ENCODE measurements at places on chromosomes 3 and 15.
A peak's percentile ranks its signal among the peaks of the same experiment; 100 is the strongest.

- no peak for DNase-seq
These were observed 50.9 kb upstream of the SPTSSB start for GRCh38 chr3:161422171-161422700.

- no peak for DNase-seq
These were observed 220.3 kb downstream of the ATP8B4 start for GRCh38 chr15:49898575-49899283.

- DNase-seq = no peak
These were observed 15.9 kb upstream of the CHST2 start for GRCh38 chr3:143103652-143104051.

DNA sequence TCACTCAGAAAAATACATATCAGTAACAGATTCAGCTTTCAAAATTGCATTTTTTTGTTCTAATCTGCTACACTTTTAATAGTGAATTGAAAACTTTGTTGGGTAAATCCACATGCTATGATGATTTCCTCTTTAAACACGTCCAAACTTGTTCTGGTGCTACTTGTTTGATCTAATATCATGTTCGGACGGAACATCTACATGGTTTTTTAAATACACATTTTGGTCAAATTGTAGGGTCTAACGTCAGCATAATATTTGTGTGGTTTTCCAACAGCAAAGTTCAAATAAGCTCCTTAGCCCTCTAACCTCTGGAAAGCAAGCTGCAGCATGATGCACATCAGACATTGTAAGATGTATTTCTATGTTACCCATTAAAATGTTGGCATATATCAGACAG, 98.5 kb upstream of the OSTN start:
- DNase-seq = no peak

GRCh38 chr3:127688416-127689265, 15.9 kb downstream of the ABTB1 start:
- DNase-seq = peak; percentile 53

DNA sequence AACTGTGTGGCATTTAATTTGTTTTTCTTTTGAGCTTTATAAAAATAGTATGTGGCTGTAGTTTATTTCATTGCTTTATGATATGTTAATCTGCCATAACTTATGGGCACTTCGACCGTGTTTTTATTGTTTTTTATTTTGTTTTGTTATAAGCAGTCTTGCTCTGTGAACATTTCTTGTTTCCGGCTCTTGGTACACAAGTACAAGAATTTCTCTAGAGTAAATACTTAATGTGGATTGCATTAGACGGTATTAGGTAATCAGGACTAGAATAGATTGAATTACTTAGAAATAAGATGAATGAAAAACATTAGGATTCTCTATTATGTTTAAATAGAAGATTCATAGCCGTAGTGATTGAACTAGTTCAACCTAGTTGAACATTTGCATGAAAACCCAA, 2.1 kb downstream of the ZFAND6 start:
- DNase-seq = no peak

DNA sequence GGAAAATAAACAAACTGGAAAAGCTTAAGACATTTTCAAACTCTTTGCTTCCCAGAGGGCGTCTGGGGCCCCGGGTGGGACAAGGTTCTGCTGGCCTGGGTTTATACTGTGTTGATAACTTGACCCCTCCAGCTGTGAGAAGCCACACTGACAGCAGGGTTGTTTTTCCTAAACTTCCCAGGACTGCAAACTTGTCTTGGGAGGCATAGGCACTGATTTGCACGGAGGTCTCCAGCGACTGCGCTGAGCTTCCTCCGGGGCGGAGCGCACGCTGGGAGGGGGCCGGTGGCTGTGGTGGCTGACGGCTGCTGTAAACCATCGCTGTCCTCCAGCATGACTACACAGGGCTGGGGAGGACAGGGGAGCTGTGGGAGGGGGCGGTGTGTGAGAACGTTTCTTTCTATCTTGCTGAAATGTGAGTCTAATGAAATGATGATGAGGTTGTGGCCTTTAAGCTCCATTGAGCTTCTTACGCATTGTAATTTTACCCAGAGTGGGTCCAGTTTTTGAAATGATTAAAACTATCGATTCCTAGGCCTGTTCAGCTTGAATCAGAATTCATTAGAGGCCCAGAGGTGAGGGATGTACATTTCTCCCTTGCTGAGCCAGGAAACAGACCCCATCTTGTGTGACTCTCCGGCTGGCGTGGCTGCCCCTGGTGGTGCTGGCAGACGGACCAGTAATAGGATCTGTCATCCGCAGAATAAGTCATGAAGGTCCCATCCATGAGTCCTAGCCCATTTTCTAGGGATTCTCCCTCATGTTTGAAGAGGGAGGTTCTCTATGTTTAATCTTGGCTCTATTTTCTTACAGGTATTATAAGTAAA, 40.5 kb upstream of the VPS8 start:
- no peak for DNase-seq

- DNase-seq = no peak
These were observed 67.2 kb downstream of the HMG20A start for GRCh38 chr15:77487888-77488287.

DNA sequence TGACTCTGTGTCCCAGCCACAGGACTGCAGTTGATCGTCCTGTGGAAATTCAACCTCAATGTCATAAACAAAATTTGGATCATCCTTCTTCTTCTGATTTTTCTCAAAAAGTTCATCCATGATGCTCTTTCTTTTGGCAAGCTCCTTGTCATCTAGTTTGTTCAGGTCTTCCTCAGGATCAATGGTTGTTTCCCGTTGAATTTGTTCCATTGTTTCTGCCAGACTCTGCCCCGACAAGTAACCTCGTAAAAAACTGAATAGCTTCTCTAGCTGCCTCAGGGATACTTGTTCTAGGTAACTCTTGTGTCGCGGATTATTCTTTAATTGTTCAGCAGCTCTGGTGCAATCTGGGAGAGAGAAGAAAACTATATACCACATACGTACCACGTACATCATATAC, 4.5 kb downstream of the CEP19 start:
- DNase-seq = no peak

- no peak for DNase-seq
These were observed 179.2 kb downstream of the LSAMP start for GRCh38 chr3:116265976-116266584.

GRCh38 chr3:189084620-189085019, 87.2 kb upstream of the TPRG1 start:
- DNase-seq = no peak

DNA sequence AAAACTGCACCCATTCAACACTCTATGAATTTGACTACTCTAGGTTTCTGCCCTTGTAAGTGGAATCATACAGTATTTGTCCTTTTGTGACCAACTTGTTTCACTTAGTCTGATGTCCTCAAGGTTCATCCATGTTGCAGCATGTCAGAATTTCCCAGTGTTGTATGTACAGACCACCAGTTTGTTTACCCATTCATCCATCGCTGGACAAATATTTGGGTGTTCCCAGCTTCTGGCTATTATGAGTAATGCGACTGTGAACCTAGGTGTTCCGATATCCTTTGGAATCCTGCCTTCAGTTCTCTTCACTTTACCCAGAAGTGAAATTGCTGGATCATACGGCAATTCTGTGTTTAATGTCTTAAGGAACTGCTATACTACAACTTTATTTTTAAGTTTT, 12.6 kb downstream of the RPL32 start:
- DNase-seq = no peak

- DNase-seq = no peak
These were observed 45.9 kb downstream of the POLR2M start for GRCh38 chr15:57752436-57752835.

- DNase-seq = peak; percentile 59
These were observed 46.2 kb downstream of the C3orf38 start for GRCh38 chr3:88195951-88196434.

GRCh38 chr3:171833789-171834460, 9.2 kb upstream of the TMEM212 start:
- DNase-seq = peak; percentile 51

- no peak for DNase-seq
These were observed 8.4 kb upstream of the LRRC3B start for GRCh38 chr3:26614006-26614685.

DNA sequence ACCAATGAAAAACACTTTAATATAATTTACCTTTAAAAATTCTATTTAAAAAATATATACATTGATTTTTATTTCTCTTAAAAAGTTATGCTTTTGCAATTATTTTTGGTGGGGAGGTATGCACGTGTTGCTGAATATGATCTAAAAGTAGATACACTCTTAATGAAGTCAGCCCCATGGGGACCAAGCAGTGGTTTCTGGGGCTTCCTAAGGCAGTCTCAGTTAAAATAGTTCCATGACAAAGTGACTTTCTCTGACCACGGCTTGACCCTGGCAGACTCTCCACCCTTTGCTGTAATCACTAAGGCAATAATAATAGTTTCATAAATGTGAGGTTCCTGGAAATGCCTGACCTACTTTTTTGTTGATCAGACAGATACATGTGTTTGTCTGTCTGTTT, 50.4 kb downstream of the CCR4 start:
- no peak for DNase-seq
